ENCODE measurements at places on chromosomes 3 and 15.
A peak's percentile ranks its signal among the peaks of the same experiment; 100 is the strongest.

GRCh38 chr3:59663076-59663850 is 613.4 kb upstream of the CFAP20DC start:
- no peak for DNase-seq

DNA sequence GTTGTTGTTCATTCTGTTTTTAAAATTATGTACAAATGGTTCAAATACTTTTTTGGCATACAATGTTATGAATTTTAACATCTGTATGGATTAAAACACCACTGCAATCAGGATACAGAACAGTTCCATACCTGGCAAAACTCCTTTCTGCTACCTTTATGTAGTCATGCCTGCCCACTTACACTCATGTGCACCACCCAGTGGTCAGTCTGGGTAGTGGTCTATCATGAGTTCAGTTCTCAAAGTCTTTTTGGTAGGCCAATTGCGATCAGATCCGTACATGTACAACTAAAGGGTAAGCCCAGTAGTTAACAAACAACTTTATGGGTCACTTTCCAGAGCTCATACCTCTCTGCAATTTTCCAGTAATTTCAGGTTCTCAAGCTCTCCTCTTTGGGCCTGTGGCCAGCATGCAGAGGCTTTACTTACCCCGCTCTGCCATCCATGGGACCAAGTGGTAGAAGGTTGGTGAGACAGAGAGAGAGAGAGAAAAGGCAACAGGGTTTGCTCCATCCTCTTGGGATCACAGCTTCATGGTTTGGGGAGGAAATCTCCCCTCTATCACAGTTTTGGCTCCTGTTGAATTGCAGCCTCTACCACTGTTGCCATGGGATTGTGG is 63.9 kb upstream of the FAM98B start:
- peak; percentile 70 for DNase-seq

- DNase-seq: no peak
Measured at GRCh38 chr3:55859305-55859704, 372.2 kb upstream of the WNT5A start.

DNA sequence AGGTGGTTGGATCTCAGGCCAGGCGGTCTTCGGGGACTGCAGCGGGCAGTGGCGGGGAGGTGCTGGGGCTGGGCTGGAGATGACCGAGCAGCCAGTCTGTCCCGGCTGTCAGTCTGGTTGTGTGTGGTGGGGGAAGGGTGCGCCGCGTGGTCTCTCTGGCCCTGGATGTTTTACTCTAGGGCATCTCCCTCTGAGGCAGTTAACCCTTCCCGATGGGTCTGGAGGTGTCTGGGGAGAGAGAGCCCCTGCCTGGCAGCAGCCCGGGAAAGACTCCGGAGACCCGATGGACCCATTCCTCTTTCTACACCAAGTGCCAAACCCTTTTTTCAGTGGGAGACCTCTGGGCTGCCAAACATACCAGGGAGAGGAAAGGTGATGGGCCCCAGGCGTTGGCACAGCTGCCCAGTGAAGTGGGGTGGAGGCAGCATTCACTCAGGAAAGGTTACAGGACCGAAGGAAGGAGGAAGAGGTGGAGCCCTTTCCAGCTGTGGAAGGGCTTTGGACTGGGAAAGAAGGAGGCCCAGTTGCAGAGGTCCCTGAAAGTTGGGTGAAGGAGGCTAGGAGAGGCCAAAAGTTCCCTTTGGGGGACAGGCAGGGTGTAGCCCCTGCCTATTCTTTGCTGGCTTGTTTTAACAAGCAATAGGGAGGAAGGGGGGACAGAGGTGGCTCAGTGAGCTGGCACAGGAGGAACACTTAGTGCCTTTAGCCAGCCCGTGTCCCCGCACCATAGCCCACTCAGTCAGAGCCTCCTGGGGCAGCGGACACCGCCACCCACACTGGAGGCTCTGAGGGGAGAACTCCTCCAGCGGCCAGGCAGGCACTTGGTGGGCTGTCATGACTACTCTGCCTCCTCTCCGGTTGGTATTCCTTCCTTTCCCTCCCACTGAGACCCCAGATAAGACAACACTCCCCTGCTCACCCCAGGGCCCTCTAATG is 2.7 kb upstream of the BAHD1 start:
- no peak for DNase-seq

GRCh38 chr3:193813501-193813830 is 220.5 kb downstream of the OPA1 start:
- DNase-seq: no peak

DNA sequence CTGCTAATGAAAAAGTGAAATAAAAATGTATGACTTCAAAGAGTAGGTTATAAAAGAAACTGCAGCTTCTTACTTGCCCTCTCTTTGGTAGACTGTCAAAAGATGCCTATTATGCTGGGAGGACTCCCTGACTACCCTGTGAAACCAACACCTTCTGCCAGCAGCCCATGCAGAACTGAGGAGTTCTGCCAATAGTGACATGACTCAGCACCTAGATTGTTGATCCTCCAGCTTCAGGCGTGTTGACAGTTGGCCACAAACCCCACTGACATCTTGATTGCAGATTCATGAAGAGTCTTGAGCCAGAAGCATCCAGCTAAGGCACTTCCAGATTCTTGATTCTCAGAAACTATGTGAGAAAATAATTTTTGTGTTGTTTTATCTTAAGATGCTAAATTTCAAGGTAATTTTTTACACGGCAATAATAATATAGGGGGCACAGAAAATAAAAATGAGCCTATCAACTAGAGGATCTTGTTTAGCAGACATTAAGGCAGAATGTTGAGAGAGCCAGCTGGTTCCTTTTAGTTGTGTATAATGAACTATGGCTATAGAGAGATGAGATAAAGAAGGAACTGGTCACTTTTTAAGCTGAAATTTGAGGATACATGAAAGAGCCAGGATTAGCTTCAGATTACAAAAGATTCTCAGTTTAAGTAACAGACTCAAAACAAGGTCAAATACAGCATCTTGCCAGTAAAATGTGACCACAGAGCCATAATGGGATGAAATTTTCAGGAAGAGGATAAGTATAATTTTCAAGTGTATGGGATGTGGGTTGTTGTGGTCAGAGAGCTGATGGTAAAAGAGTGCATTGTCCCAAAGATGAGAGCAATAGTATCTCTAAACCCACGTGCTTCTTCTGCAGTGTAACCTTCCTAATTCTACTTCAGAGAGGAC is 588.7 kb upstream of the CBLB start:
- DNase-seq: no peak

DNA sequence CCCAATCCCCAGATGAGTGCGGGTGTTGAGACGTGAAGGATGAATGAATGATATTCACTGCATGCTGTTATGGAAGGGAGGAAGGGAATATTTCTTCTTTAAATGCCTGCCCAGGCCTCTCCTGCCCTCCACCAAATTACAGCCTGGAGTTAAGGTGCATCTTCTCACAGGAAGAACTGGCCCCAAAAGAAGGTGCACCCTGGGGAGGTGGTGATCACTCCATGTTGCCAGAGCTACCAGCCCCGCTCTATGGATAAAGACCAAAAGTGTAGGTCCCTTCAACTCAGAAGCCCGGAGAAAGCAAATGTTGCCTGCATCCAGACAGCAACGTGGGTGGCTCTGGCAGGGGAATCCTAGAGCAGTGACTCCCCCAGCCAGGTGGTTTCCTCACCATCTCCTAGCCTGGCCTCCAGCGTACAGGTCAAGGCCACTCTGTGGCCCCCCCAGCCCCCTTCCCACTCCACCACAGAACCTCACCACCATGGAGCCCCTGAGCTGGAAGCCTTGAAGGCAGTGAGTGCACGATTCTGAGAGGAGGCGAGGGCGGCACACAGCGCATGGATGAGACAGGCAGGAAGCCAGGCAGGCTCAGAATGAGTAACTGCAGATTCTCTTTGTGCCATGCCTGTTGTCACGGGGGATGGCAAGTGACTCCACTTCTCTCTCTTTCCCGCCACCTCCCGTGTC is 3.5 kb upstream of the VIPR1 start:
- no peak for DNase-seq

DNA sequence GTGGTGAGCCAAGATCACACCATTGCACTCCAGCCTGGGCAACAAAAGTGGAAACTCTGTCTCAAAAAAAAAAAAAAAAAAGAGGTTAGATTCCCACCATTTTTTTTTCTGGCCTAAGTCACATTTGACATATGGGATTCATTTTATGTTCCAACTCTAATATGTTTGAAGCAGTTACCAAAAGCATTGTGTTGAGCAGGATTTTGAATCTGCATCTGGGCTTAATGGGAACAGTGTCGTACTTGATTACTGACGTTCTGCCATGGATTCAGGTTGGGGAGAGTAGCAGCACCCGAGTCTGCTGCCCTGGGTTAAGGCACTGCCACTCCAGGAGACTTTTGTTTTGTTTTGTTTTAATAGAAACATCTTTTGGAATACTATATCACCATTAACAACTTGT is 348.7 kb upstream of the TBL1XR1 start:
- no peak for DNase-seq

DNA sequence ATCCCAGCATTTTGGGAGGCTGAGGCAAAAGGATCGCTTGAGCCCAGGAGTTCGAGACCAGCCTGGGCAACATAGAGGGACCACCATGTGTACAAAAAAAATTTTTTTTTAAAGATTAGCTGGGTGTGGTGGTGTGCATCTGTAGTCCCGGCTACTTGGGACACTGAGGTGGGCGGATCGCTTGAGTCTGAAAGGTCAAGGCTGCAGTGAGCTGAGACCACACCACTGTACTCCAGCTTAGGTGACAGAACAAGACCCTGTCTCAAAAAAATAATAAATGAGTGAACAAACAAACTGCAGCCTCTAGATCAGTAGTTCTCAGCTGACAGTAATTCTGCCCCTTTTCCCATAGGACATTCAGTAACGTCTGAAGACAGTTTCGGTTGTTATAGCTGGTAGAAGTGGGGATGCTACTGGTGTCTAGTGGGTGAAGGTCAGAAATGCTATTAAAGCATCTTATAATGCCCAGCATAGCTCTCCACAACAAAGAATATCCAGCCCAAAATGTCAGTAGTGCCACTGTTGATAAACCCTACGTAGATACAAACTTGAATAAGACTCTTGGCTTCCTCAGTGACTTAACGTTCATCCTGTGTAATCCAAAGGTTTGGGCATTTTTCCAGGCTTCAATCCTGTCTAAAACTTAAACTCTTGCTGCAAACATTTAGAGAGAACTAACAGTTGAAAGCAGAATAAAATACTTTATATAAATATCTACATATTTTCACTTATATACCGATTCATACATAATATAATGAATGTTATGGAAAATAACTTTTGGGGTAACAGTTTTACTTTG is 10.6 kb downstream of the SMC4 start:
- no peak for DNase-seq

DNA sequence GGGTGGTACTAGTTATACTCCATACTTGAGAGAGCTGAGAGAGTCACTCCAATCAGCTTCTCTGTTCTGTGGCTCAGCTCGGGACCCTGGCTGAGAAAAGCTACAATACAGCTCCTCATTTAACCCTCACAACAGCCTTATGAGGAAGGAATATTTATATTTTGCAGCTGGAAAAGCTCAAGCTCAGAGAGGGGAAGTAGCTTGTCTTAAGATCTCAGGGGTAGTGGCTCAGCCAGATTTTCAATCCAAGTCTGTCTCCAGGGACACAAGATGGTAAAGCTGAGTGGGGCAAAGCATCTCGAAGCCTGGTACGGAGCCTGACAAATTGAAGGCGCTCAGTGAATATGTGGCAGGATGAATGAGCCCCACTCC is 14.8 kb downstream of the SCAMP2 start:
- DNase-seq: no peak

- DNase-seq: peak; percentile 76
Measured at GRCh38 chr3:143119974-143120715, 574 bp downstream of the CHST2 start.

- no peak for DNase-seq
Measured at GRCh38 chr3:122767540-122768372, 25.9 kb downstream of the HSPBAP1 start.

DNA sequence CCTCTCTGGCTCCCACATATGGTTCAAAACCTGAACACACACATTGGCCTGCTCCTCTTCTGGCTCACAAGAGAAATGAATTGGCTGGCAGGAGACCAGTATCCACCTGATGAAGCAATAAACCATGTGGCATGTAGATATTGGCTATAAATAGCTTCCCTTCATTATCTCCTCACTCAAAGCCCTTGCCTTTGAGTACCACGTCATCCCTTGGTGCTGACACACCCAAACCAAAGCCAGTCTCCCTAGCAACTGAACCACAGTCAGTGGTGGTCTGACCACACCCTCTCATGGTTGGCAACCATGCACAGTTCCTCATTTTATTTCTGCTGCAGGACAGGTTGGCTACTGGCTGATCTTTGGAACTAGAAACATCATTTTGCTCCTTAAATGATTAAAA is 98.8 kb downstream of the ZNF621 start:
- no peak for DNase-seq

DNA sequence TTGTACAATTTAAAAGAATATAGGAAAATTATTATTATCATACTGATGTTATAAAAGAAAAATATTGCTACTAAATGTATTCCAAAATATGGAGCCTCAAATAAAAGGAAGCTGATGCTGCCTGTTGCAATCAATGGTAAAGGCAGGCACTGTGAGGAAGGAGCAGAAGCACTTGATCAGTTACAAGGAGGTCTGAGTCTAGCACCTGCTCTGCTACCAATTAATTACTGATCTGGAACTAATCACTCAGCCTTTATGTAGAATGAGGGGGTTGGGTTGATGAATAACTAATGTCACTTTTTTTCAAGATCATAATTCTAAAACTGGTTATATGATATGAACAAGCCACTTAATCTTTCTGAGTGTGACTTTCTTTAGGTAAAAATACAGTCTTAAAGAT is 5.5 kb downstream of the ADGRG7 start:
- no peak for DNase-seq

DNA sequence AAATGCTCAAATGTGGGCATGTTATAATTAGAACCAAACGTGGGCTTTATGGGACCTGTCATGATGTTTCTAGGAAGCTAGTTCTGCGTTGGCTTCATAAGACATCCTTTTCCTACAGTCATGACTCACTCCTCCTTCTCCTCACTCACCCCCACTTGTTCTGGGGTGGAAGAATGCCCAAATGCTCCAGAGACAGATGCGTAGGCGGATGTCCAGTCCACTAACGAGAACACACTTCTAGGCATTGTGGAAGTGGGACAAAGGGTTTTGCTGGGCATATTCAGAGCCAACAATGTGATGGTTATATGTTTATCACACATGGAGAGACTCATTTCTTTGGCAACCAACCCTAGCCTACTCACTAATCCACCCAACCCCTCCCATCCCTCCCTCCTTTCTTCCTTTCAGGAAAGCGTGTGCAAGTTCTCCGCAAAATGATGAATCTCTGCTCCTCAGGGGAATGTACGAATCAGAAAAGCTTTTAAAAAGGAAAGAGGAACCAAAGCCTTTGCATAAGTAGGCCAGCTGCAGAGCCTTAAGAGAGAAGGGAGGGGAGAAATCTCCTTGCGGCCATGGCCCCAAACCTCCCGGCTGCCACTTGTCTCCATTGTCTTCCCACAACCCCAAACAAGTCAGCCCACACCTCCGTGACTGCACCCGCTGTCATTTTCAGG is 123.0 kb upstream of the SPRED1 start:
- DNase-seq: peak; percentile 50

Data from neural progenitor cell (in vitro differentiated cells).